Cardiac fibroblast (primary cell): ENCODE measurements at places on chromosomes 5 and 9.

- no peak for DNase-seq
These were observed 4.8 kb downstream of the DNAH5 start for GRCh38 chr5:13939638-13940037.

DNA sequence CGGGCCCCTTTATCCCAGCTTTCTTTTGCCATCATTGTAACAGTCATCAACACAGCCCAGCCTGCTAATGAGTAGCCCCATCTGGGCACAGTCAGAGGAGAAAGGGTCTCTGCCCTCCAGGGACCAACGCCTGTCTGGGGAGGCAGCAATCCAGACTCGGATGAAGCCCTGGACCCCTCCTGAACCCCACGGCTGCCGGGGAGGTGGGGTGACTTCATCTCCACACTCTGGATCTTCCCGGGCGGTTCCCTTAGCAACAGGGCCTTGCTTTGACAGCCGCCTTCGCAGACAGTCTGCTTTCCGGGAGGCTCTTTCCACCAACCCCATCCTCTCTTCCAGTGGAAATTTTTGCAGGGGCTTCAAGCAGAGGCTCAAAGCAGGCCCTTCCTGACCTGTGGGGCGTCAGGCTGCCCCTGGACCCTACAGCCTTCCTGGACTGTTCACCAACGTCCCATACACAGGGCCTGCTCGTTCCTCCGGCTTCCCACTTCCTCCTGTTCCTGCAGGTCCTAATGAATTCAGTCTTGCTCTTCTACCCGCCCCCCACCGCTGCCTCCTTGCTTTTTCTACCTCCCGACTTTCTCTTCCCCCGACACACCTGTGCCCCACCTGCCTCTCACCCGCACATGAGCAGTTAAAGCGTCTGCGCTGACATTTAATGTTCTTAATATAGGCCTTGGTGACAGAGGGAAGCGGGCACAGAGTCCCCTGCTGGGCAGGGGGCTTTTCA lies 161.7 kb upstream of the MVB12B start:
- no peak for DNase-seq

GRCh38 chr5:10506535-10506934 lies 57.3 kb upstream of the ANKRD33B start:
- no peak for DNase-seq

DNA sequence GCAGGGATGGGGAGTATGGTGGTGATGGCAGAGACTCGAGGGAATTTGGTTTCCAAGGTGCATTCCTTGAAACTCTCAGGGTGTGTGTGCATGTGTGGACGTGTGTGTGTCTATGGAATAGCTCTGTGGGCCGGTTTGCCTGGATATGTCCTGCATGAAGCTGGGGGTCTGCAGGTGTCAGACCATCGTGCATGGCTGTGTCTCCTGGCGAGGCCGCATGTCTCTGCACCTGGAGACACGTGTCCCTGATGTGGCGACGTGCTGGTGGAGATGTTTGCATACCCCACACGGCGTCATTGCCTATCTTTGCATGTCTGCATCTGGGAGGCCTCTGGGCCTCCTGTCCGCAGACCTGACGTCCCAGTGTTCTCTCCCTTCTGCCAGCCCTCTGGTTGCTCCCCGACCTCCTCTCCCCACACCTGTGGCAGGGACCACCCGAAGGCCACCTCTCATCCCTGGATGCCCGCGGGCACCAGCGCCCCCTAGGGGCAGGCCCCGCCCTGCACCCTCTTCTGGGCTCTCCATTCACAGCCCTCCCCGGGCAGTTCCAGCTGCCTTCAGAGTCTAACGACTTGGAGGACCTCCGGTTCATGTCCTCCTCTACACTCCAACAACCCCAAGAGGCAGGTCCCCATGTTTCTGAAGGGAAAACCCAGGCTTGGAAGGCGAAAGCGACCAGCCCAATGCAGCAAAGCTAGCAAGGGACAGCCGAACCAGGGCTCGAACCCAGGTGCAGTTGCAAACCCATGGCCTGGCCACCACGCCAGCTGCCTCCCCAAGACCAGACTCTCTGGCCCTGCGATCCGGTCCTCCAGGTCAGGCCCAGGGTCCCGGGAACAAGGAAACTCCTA lies 88.6 kb downstream of the LMX1B start:
- DNase-seq: no peak

GRCh38 chr5:9691261-9691660 lies 61.1 kb upstream of the TAS2R1 start:
- no peak for DNase-seq

DNA sequence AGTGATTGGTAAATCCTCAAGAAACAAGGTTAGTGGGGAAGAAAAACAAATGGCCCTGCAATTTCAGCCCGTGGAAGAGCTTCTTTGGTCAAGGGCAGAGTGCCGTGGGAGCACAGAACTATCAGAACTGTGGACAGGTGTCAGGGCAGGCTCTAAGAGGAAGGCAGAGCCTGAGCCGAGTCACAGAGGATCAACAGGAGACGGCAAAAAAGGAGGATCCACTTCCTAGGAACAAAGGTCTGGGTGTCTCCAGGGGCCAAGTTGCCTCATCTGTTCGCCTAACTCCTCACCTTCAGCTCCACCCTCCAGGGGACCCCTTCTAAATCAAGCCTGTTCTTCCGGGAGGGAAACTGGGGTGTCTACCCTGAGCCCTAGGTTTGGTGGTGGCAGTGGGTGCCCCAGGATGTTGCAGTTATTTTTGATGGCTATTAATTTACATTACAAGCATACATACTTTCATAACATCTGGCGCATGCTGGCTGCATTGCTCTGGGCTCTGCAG lies 88.0 kb downstream of the FEM1C start:
- no peak for DNase-seq

GRCh38 chr9:130780865-130781504 lies 54.1 kb upstream of the ABL1 start:
- peak; percentile 99 for DNase-seq

DNA sequence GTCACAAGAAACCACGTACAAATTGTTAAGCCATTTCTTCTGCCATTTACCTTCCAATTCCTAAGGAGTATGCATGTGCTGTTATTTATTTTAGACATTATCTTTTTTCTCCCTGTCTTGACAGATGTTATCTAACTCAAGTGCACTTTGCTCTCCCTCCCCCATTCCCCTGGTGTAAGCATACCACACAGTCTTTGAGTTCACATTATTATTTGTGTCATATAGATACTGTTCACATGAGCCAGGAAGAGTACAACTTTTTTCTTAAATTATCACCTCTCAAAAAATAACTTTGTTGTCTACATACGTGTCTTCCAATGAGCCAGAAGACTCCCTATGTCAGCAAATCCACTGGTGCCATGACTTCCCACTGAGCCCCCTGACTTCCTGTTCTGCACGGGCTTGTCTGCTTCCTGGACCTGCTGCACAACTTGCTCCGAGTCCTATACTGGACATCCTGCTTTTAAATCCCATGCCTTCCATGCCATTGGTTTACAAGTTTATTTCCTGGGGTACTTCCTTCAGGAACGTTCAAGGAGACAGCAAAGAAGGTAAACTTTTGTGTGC lies 19.9 kb upstream of the FAM120A start:
- DNase-seq: no peak

- DNase-seq: peak; percentile 84
These were observed 24.0 kb downstream of the NNT start for GRCh38 chr5:43627028-43627427.

DNA sequence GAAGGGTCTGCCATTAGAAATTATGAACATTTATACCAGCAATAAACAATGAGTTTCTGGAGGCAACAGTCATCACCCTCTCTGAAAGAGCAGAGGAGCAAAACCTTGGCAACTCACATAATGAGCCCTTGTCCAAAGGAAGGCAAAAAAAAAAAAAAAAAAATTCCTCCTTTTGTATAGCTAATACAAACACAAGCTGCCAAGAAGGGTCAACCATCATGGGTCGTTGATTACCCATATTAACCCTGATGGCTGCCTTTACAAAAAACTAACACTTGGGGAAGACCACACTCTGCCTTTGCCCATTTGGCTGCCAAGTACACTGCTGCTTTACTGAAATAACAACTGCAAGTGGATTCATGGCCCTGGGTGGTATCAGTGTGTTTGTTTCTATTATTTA lies 272.7 kb downstream of the ADAMTSL1 start:
- no peak for DNase-seq

GRCh38 chr5:57315941-57316340 lies 142.1 kb downstream of the GPBP1 start:
- no peak for DNase-seq

DNA sequence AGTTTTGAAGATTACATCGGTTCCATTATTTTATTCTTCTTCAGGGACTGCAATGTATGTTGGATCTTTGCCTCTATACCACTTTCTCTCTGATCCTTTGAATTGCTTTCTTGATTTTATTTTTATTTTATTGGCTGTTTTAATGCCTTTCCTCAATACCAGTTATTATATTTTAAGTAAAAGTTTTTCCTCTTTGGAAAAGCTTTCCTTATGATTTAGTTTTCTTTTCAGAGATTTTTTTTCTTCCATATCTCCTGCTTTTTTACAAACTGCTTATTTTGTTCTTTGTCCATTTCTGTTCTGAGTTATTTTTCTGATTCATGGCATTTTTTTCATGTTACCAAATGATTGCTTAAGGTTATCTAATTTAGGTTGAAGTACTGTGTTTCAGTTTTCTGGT lies 11.5 kb downstream of the ZMAT2 start:
- DNase-seq: no peak

DNA sequence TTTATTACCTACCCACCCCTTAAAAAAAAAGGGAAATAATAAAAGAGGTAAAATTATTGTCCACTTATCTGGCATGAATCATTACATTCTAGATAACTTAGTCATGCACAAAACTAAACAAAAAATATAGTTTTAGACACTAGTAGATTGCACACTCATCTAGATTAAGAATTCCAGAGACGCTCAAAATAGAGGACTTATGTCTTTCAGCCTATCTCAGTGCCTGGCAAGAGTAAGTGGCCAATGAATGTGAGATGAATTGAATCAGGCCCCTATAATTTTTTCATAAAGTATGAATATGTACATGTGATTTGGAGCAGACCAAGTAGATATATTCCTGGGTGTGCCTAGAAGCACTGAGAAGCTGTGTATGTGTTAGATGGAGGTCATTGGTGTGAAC lies 2.0 kb upstream of the RXFP3 start:
- DNase-seq: no peak
